Cerebellar nuclear complex (tissue), 1 donor: ENCODE measurements at places on chromosomes 1 and 21.

GRCh38 chr21:45510466-45510955 is 31.7 kb downstream of the SLC19A1 start:
- no peak for DNase-seq

DNA sequence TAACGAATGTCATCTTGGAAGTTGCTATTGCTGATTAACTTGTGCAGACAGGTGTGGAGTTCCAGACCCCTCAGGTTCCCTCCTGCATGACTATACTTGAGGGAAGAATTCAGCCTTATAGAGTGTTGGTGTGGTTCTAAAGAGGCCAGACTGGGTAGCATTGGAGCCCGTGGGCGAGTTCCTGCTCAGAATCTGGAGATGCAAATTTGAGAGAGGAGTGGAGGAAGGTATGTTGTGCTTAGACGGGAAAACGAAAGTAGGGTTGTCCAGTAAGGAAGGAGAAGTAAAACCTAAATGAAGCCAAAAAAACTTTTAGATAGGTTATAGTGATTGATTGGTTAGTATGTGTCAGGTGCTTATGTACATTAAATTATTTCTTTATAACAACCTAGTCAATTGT is 79.2 kb downstream of the ZNF326 start:
- no peak for DNase-seq

DNA sequence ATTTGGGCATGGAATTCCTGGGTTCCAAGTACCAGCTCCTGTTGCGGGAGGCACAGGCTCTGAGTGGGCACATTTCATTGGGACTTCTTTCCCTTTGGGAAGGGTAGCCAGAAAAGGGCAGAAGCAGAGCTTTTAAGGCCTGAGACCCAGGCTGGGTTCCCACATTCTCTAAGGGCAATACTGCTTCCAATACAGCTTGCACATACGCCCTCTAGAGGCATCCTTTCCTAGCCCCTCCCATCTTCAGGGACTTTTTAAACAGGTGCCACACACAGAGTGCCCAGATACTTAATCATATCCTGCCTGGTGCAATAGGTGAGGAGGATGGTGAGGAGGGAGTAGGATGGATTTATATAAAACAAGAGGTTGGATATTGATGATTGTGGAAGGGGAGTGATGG is 5.7 kb downstream of the GPR88 start:
- no peak for DNase-seq

DNA sequence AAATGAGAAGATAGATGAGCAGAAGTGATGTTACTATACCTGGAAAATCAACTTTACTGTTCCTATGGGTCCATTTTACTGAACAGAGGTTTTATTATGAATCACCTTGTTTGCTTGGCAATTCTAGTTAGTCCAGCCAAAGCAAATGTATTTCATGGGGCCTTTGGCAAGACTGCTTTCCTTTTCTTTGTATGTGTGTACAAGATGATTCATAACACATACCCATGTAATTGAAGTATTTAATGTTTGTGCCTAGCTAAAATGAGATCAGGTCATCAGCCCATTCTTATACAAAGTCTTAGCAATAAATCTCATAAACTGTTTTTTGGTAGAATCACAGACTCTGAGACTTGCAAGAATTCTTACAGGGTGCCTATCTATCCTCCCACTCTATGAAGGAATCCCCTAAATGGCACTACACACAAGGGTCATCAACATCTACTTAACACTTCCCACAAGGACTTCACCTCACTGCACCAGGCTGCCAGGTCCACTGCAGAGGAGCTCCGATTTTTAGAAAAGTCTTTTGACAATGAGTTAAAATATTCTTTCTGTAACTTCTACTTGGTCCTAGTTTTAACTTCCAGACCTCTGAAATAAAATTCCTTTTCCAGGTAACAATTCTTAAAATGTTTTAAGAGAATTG is 58.5 kb downstream of the LPAR3 start:
- no peak for DNase-seq

DNA sequence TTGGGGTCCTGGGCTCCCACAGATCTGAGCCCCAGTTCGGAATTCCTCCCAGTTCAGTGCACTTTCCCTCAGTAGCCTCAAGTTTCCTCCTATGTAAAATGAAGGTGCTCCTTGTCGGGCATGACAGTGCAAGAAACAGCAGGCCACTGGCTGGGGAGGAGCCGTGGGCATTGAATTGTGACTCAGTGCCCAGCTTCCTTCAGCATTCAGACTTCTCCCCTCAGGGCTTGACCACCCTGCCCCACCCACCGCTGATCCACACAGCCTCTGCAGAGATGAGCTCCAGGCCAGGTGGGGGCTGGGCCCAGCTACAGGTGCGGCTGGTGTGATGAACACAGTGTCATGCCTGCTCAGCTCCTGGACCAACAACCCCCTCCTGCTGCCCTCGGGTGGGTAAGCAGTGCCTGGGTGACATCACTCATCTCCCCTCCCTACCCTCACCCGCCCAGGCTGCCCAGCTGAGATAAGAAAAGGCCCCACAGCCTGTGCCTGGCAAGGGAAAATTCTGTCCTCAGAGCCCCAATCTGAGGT is 4.9 kb downstream of the MOB3C start:
- DNase-seq: no peak

DNA sequence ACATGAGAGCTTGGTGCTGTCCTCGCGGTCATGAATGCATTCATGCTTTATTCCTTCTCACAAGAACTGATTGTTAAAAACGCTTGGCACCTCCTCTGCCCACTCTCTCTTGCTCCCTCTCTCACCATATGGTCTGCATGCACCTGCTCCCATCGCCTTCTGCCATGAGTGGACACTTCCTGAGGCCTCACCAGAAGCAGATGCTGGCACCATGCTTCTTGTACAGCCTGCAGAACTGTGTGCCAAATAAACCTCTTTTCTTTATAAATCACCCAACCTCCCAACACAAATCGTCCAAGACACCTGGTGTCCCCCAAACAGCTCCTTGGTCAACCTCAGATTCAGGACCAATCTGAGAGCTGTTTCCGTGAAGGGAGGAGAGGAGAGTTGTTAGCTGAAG is 43.3 kb upstream of the PCBP3 start:
- DNase-seq: no peak

DNA sequence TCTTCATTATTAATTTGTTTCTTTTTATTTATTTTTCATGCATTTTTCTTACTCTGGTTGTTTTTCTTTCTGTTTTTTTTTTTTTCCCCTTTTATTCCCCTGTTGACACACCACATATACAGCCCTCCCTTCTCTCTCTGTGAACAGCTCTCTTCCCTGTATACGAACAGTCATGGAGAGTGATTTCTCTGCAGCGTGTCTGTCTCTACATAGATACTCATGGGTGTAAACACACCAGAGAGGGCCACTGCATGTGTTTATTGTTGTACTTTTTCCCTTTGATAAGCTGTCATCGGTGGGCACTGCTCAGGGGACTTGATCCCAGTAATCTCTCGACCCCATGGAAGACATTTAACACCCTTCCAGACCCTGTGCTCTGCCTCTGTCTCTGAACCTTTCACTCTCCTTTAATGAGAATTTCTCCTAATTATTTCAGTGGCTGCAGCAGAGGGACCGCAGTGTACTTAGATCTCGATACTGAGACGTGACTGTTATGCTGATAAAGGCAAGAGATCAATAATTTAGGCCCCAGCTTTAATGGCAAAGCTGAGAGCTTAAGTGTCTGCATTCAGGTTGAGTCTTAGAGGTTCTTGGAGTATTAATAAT is 113.1 kb downstream of the PBX1 start:
- no peak for DNase-seq

DNA sequence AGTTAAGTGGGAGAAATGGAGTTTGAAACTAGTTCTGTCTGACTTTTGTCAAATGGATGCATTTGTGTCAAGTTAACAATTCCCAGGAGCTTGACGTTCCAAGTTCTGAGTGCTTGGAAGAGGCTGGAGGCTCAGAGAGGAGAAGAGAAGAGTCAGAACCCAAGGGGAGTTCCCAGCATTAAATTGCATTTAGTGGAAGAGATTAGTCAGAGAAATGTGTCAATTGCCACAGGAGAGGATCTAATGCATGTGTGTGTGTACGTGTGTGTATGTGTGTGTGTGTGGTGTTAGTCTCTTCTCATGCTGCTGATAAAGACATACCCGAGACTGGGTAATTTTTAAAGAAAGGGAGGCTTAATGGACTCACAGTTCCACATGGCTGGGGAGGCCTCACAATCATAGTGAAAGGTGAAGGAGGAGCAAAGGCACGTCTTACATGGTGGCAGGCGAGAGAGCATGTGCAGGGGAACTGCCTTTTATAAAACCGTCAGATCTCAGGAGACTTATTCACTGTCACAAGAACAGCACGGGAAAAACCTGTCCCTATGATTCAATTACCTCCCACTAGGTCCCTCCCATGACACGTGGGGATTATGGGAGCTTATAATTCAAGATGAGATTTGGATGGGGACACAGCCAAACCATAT is 101.5 kb upstream of the TMEM51 start:
- no peak for DNase-seq

GRCh38 chr1:160006312-160006940 is 25.4 kb downstream of the PIGM start:
- no peak for DNase-seq

DNA sequence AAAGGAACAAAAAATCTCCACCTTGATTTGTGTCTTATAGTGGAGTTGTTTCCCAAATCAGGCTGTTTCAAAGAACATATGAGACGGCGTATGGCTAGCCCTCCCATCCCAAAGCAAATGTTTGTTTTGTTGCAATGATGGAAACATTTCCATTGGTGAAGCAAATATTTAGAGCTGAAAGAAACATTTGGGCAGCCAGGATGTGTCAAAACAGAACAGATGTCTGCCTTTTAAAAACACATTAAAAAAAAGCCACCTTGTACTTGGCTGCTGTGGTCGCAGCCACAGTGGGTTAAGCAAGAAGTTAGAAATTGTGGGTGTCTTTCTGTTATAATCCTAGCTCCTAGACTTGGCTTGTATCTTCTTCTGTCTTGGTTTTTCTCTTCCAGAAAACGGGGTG is 116.3 kb downstream of the PEX14 start:
- DNase-seq: no peak

DNA sequence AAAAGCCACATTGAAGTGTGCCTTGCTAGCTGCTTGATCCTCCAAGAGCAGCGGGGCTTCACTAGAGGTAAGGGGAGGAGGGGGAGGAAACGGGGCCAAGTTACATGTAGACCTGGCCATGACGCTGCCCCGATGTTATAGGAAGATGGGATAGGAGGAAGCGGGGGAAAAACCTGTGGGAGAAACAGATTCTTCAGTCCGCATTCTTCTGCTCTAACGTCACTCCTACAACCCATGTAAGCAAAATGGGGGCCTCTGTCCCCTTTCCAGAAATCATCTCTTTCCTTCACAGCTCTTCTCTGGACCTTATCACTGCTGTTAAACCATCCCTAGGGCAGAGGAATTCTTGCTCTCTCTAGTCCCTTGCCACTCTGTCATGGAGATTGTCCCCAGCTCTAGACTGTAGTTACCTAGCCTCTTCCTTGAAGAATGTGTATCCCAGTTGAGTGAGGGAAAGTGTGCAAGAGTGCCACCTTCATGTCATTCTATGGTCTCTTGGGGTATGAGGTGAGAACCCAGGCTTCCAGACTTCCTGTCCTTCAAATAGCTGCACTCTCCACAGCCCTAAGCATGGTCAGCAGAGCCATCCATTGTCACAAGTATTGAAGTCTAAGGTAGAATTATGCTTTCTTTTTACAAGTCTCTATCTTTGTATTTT is 11.4 kb downstream of the PLEKHO1 start:
- DNase-seq: no peak

- DNase-seq: no peak
Observed at GRCh38 chr1:209850342-209850979, 22.7 kb downstream of the UTP25 start.

DNA sequence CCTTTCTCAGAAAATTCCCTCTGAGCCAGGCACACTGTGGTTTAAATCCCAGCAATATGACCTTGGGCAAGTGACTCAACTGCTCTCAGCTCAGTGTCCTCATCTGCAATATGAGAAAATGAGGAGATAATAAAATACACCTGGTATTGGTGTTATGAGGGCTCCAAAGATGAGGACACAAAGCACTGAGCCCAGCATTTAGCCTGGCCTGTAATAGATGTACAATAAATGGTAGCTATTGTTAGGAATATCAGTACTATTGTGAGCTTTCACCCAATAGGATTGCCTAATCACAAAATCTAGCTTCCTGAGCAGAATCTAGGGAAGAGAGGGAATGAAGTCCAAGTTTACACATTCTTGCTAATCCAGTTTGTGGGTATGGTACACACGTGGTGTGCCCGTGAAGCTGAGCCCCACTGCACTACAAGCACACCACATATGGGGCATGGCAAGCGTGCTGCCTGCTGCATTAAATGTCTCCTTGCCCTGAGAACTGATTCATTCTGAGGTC is 24.3 kb upstream of the SLC30A1 start:
- no peak for DNase-seq

GRCh38 chr1:153959454-153959853 is 1.0 kb upstream of the CRTC2 start:
- DNase-seq: no peak

- DNase-seq: no peak
Observed at GRCh38 chr1:60329651-60330050, 256.1 kb upstream of the C1orf87 start.

DNA sequence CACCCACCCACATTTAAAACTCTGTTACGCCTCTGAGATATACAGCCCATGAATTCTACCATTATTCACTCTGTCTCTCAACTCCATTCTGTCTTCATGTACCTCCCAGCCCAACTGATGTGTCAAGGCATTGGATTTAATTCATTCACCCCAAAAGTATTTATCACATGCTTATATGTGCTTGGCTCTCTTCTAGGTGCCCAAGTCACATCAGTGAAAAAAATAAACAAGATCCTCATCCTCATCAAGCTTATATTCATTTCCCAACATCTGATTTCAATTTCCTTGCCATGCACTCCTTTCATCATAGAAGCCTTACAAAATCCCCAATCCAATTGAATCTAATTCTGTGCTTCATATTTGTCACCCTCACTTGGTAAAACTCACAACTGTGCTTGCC is 967.6 kb downstream of the LTN1 start:
- no peak for DNase-seq

- DNase-seq: no peak
Observed at GRCh38 chr1:55706397-55706796, 491.2 kb upstream of the USP24 start.

- DNase-seq: no peak
Observed at GRCh38 chr1:91765293-91765692, 120.7 kb downstream of the TGFBR3 start.

- no peak for DNase-seq
Observed at GRCh38 chr1:246051909-246052518, 455.1 kb downstream of the SMYD3 start.

DNA sequence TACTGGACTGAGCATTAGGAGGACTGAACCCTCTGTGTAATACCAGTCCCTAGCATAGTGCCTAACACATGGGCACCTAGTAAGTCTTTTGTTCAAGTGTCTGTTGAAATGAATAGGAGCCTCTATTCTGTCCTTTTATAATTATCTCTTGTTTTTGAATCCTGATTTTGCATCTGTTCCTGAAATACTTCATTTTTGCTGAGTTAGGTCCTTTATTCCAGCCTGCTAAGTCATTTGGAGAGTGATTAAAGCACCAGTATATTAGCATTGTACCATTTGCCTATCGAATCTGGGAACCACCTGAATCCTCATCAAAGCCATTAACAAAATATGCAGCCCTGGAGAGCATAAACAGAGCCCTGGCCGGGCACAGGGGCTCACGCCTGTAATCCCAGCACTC is 32.3 kb downstream of the YARS1 start:
- DNase-seq: no peak

- DNase-seq: no peak
Observed at GRCh38 chr1:13700521-13701270, 708 bp downstream of the PRDM2 start.
